CD4-positive, alpha-beta T cell treated with Interleukin-6 for 4 hours (primary cell): ENCODE measurements at places on chromosomes 12 and 14.

- DNase-seq = no peak
These were observed 41.8 kb downstream of the EFCAB11 start for GRCh38 chr14:89912667-89913211.

GRCh38 chr14:65252482-65253255, 150.4 kb upstream of the MAX start:
- no peak for DNase-seq

DNA sequence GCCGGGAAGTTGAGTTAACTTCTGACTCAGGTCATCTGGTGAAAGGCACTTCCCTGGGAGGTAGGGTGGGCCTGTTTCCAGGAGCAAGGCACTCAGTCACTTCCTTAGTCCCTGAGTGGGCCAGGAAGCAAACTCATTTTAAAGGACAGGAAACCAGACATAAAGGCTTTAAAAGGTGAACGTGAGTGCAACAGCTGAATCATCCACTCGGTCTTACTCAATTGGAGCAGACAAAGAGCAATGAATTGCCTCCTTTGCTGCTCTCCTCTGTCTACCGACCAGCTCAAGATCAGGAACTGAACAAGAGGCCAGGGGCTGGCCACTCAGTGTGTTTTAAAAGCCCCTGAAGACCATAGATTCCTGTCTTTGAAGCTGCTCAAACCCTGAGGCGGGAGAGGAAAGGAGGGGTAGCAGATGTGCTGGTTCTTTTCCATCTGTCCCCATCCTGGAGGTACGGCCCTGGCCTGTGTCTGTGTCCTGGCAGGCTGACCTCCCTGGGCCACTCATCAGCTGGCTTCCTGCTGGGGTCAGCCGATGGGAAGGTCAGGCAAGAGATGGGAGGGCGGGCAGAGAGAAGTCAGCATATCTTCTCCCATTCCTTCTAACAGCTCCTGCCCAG, 148.9 kb downstream of the PPM1H start:
- DNase-seq = no peak

GRCh38 chr12:52903855-52904508, 894 bp downstream of the KRT8 start:
- peak; percentile 54 for DNase-seq

GRCh38 chr12:38838056-38838850, 67.1 kb downstream of the CPNE8 start:
- no peak for DNase-seq

DNA sequence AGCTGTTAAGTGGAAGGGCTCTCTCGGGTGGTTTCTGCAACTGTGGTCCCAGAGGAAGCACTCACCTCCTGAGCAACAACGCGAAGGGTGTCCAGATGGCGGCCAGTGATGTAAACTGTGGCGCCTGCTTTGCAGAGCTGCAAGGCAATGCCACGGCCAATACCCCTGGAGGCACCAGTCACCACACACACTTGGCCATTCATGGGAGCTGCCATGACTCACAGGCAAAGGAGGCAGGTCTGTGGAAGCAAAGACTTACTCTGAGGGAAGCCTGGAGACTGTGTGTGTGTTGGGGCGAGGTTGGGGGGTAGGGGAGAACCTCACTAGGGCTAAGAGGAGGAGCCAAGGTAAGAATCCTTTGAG, 707 bp downstream of the DHRS1 start:
- DNase-seq = peak; percentile 10

- DNase-seq = no peak
These were observed 20.9 kb downstream of the SYT1 start for GRCh38 chr12:78885466-78885865.

- DNase-seq = no peak
These were observed 49.8 kb downstream of the TRPV4 start for GRCh38 chr12:109783135-109783964.

GRCh38 chr12:103969391-103969790, 3.7 kb downstream of the TDG start:
- DNase-seq = no peak

- no peak for DNase-seq
These were observed 143.2 kb downstream of the PHLDA1 start for GRCh38 chr12:75888399-75888798.

GRCh38 chr12:57734591-57734990, 4.0 kb downstream of the AGAP2 start:
- DNase-seq = no peak

DNA sequence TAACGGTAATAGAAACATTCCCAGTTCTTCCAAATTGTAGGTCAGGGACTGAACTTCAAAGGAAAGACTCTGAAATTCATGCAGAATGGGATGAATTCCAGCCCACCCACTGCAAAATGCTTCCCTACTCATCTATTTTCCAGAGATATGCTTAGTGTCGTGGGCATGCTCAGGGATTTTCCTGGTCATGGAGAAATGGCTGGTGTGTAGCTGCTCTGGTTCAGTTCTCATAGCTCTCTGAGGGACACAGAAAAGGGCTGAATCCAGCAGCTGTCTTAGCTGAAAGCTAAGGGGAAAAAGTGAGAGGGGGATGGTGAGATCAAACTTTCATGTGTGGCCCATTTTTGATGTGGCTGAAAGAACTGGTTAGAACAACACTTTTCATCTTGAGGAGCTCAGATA, 72.9 kb upstream of the KRAS start:
- DNase-seq = peak; percentile 41

DNA sequence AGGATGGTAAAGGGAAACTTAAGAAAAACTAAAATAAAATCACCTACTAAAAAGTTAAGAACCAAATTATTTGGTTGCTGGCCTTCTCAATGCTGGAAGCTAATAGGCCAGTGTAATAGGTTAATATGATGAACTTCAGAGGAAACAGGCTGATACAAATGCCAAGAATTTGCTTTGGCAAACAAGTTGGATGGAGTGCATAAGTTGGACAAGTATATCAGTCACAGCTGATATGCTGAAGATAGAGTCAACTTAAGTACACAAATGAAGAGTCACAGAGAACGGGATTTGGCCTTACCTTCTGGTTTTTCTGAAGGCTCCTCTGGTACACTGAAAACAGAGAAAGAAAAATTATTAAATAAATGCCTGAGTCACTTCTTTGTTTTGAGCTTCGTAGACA, 48.2 kb downstream of the ZFYVE26 start:
- DNase-seq = no peak

DNA sequence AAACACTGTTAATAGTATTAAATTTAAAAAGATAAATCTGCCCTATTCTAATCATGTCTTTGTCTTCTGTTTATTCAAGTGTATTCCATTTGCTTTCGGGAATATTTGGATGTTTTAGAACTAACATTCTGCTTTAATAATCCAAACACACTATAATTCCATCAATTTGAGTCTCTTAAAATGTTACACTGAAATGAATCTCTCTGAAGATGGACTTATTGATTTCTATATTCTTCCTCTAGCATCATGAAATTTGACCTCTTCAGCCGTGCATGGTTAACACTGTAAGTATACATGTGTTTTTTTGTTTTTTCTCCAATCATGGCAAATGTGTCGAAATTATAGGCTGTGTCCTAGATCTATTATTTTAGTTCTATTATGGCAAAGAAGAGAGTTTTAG, 339.2 kb downstream of the ACSS3 start:
- DNase-seq = no peak
